ENCODE measurements at places on chromosomes 13 and 19. TPM values are rescaled to one million over a fixed set of nuclear protein-coding genes. Genes with fewer than 3 reads are reported as not detected.

SLC44A2 gene
- total RNA-seq, result 83.2 TPM

ERICH6B gene
- not detected for total RNA-seq

CCNA1 gene
- total RNA-seq, result 0.17 TPM

LRP3 gene
- 0.76 TPM for total RNA-seq

LYPD3 gene
- total RNA-seq, result 1.6 TPM

ZC3H4 gene
- total RNA-seq, result 46.0 TPM

TPTE2 gene
- total RNA-seq, result not detected

ZDHHC20 gene
- 50.7 TPM for total RNA-seq

CYP4F8 gene
- not detected for total RNA-seq

PTGER1 gene
- not detected for total RNA-seq

MZT1 gene
- 32.9 TPM for total RNA-seq

C13orf46 gene
- 1.7 TPM for total RNA-seq

IZUMO4 gene
- total RNA-seq, result 13.1 TPM

ZNF534 gene
- not detected for total RNA-seq

TNFSF9 gene
- 1.5 TPM for total RNA-seq

UBE2S gene
- 294 TPM for total RNA-seq

ZSCAN22 gene
- total RNA-seq, result 1.2 TPM

POU4F1 gene
- total RNA-seq, result not detected

SIGLEC5 gene
- not detected for total RNA-seq

BRCA2 gene
- total RNA-seq, result 21.3 TPM

IGSF23 gene
- not detected for total RNA-seq

KLK2 gene
- total RNA-seq, result not detected

ZNF625 gene
- 2.8 TPM for total RNA-seq

SHISA2 gene
- total RNA-seq, result 0.69 TPM

AKAP11 gene
- total RNA-seq, result 25.0 TPM

CADM4 gene
- total RNA-seq, result 0.67 TPM

LRRC25 gene
- not detected for total RNA-seq

SPRED3 gene
- 1.7 TPM for total RNA-seq

SLAIN1 gene
- total RNA-seq, result 21.7 TPM

SYNE4 gene
- 1.1 TPM for total RNA-seq

All from activated naive CD4-positive, alpha-beta T cell treated with anti-CD3 and anti-CD28 coated beads for 36 hours (primary cell).